MG63 (cell line): ENCODE measurements at places on chromosomes 2 and 18.
A peak's percentile ranks its signal among the peaks of the same experiment; 100 is the strongest.

DNA sequence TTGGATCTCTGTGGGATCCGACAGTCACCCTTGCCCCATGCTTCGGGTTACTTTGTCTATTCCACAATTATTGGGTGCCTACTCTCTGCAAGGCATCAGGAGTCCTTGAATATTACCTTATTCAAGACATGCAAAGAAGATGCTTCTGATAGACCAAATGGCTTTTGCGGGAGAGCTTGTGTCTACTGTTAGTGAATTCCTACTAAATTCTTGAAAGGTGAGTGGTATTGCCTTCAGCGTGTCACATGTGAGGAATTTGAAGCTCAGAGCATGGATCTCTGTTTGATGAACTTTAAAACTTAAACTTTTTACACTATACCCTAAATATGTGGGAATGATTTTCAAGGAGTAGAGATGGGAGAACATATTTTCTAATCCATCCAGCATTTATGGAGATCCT is 184.4 kb downstream of the LTBP1 start:
- no peak for DNase-seq

DNA sequence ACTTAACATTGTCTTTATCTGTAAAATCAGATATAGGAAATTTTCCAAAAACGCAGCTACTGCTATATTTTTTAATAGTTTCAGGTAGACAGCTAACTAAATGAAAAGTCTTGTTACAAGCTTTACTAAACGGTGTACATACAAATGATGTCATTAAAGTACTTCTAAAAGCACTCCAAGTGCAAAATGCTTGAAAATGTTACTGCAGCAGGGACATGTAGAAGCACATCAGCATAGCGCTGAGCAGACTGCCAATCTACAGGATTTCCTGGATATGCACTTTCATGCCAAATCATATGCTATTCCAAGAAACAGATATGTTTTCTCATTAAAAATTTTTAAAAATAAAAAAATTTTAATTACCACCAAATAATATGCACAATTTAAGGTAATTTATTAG is 61.7 kb downstream of the SMAD2 start:
- no peak for DNase-seq

DNA sequence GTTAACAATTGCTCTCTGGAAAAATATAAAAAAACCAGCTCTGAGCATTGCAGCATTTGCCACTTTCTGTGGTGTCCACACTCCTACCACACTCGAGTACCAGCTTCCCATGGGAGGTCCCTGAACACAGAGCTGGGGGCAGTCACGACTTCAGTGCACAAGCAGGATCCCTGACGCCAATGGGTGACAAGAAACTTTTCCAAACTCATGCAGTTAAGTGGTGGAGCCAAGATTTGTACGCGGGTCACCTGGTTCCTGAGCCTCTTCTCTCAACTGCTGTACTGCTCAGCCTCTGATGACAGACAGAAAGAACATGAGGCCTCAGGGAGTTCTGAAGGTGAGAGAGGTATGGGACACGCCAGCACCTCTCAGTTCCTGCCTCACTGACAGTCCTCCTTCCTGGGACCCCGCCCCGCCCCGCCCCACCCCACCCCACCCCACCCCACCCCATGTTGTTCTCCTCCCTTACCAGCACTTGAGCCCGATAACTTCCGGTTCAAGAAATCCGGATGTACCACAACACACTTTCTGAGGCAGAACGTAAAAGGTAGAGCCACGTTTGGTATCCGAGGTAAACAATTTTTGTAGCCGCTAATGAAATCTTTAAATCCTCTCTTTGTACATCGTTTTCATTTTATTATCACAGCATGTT is 287.6 kb downstream of the MYCN start:
- no peak for DNase-seq

- peak; percentile 27 for DNase-seq
Measured at GRCh38 chr18:9506046-9506792, 30.9 kb downstream of the RALBP1 start.

- no peak for DNase-seq
Measured at GRCh38 chr18:24459772-24460171, 665 bp upstream of the HRH4 start.
